Stimulated activated CD8-positive, alpha-beta memory T cell treated with anti-CD3 and anti-CD28 coated beads, Interleukin-4, amount 100 ng/mL, for 1 hour (primary cell): ENCODE measurements at places on chromosomes 6 and 20.

DNA sequence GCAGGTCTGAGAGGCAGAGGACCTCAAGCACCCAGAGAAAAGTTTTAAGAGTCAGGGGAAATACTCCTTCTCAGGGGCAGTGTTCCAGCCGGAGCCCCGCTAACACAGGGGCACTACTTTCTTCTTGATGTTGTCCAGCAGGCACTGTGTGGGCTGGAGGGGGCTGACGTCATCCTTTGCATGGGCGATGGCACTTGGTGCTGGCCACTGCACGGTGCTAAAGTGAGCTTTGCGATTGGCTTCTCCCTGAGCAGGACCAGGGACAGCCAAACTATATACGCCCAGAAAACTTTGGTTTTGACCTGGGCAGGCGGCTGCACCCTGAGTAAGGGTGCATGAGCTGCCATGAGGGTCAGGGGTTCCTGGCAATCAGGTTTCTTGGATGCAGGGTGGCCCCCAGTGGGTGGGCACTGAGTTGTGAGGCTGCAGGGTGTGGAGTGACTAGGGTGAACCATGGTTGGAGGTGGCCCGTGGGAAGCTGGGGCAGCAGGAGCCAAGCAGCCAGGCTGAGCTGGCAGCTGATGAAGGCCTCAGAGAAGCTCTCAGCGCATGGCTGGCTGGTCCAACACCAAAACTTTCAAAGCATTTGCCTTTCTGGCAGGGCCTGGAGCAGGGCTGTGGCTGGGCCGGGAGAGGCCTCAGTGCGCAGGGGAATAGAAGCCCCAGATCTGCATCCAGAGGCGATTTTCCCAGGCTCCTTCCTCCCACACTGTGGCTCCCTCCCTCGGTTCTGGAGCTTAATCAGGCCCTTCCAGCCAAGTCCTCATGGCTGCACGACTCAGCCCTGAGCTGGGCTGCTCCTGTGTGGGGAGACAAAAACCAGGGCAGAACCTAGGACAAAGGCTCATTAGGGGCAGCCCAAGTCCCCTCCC, 18.3 kb downstream of the MRPS18A start:
- no peak for DNase-seq

GRCh38 chr6:147397306-147397705, 111.2 kb upstream of the SAMD5 start:
- DNase-seq, result no peak

DNA sequence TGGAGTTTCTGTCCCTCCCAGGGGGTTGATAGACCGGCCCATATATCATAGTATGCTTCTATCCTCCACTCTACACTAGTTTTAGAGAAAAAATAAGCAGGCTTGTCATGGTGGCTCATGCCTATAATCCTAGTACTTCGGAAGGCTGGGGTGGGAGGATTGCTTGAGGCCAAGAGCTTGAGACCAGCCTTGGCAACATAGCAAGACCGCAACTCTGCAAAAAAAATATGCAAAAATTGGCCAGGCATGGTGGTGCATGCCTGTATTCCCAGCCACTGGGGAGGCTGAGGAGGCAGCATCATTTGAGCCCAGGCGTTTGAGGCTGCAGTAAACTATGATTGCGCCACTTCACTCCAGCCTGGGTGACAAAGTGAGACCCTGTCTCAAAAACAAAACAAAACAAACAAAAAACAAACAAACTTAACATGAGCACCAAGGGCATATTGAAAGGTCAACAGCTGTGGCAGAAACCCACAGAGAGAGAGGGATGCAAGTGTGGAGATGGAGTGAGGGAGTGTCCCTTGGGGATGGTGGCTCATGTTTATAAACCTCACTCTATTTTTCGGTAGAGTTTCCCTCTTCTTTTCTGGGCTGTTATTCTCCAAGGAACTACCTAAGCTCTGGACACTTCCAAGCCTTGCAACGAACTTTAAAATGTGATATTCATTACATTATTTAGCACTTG, 24.1 kb downstream of the SLC24A3 start:
- no peak for DNase-seq

GRCh38 chr6:21634582-21634981, 41.0 kb downstream of the SOX4 start:
- DNase-seq, result no peak

GRCh38 chr6:27126046-27126814, 121.3 kb upstream of the PRSS16 start:
- no peak for DNase-seq

DNA sequence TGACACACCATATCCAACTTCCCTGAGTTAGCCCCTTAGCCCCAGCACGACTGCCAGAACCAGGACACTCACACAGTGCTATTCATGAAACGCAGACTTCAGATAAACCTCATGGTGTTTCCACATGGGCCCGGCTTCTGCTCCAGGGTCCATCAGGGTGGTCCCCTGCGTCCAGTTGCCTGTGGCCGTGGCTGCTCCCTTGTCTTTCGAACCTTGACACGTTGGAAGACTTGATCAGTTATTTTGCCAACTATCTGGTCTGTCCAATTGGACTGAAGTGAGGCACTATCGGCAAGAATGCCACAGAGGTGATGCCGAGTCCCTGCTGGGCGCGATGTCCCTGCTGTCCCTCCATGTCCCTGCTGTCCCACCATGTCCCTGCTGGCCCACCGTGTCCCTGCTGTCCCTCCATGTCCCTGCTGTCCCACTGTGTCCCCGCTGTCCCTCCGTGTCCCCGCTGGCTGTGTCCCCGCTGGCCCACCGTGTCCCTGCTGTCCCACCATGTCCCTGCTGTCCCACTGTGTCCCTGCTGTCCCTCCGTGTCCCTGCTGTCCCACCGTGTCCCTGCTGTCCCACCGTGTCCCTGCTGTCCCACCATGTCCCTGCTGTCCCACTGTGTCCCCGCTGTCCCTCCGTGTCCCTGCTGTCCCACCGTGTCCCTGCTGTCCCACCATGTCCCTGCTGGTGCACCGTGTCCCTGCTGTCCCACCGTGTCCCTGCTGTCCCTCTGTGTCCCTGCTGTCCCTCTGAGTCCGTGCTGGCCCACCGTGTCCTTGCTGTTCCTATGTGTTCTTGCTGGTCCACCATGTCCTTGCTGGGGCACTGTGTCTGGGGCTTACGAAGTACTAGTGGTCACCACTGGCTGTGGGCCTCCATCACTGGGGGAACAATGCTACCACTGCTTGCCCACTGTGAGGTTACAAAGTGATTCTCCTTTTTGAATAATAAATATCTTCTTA, 251.4 kb downstream of the DLL1 start:
- DNase-seq, result no peak

GRCh38 chr6:113031591-113032238, 684.6 kb downstream of the RFPL4B start:
- DNase-seq, result no peak

DNA sequence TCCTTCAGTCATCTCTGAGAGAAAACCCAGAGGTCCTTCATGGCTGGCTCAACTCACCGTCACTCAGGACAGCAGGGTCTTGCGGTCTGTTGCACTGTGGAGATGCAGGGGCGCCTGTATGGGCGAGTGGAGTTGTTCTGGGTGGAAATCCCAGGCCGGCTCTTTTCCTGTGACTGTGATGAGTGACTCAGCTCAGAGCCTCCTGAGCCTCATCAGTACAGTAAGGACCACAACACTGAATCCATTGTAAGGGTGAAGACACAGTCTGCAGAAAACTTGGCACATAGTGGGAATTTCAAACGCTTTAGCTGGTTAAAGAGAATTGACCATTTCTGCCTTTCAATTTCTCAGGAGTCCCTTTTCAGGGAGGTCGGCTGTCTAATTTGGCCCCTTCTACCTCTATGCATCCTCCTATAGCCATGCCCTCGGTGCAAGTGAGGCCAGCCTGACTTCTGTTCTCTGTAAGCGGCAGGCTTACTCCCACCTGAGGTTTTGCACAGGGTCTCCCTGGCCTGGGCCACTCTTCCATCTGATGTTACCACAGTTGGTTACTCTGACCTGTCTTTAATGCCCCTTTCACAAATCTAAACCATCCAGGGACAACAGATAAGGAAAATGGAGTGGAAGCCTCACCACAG, 35.5 kb upstream of the TBXT start:
- DNase-seq, result no peak

GRCh38 chr6:73308712-73309534, 45.2 kb downstream of the DPPA5 start:
- no peak for DNase-seq

GRCh38 chr6:484086-484745, 92.7 kb downstream of the IRF4 start:
- DNase-seq, result no peak

DNA sequence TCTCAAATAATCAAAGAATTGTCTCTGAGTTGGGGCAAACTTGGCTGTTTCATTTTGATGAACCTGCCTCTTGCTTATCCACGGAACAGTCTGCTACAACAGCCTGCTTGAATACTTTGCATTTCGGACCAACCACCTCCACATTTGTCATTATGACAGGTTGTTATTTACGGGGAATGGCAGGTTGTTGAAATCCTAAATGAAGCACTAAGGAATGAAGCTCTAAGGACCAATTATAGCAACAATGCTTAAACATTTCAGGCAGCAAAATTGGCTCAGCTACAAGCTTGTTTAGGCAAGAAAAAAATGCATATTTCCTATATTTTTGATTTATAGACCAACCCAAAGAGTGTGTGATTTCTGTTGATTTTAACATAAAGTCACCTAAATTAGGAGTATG, 84.5 kb downstream of the MAP3K7 start:
- DNase-seq, result no peak

GRCh38 chr6:76684875-76685274, 612.4 kb upstream of the IMPG1 start:
- no peak for DNase-seq

DNA sequence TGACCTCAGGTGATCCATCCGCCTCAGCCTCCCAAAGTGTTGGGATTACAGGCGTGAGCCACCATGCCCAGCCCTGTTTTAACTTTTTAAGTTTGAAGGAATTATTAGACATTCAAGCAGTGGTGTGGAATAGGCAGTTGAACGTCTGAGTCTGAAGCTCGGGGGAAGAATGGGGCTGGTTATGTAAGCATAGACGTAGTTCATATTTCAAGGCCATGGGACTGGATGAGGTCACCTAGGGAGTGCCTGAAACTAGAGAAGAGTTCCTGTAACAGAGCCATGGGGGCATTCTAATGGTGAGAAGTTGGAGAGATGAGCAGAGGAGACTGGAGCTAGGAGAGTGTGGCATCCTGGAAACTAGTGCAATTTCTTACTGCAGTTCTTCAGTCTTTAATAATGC, 6.4 kb downstream of the CDKAL1 start:
- no peak for DNase-seq

GRCh38 chr6:67606906-67607828, 1027.9 kb upstream of the ADGRB3 start:
- no peak for DNase-seq

DNA sequence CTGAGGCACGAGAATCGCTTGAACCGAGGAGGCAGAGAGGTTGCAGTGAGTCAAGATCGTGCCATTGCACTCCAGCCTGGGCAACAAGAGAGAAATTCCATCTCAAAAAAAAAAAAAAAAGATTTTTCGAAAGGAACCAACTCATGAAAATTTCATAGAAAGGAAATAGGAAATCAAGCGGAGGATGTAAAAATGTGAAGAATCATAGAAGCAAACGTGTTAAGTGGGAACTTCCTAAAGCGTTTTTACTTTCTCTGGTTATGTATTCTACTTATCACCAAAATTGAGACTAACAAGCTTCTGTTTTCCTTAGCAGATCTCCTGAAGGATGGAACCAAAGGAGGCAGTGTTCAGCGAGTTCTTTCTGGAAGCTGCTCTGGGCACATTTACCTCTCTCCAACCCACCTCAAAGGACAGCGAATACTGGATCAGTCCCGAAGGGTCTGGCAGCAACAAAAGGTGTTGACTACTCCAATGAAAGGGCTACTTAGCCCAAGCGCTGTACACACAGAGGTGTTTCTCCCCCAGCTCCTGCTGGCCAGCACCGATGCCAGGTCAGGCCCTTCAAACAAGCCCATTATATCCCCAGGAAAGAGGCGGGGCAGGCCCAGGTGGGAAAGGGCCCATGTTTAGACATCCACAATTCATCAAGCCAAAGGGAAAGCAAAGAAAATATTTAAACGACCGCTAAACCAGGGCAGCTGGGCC, 327.5 kb upstream of the JARID2 start:
- DNase-seq, result no peak

GRCh38 chr6:126633373-126633772, 293.5 kb downstream of the CENPW start:
- no peak for DNase-seq

DNA sequence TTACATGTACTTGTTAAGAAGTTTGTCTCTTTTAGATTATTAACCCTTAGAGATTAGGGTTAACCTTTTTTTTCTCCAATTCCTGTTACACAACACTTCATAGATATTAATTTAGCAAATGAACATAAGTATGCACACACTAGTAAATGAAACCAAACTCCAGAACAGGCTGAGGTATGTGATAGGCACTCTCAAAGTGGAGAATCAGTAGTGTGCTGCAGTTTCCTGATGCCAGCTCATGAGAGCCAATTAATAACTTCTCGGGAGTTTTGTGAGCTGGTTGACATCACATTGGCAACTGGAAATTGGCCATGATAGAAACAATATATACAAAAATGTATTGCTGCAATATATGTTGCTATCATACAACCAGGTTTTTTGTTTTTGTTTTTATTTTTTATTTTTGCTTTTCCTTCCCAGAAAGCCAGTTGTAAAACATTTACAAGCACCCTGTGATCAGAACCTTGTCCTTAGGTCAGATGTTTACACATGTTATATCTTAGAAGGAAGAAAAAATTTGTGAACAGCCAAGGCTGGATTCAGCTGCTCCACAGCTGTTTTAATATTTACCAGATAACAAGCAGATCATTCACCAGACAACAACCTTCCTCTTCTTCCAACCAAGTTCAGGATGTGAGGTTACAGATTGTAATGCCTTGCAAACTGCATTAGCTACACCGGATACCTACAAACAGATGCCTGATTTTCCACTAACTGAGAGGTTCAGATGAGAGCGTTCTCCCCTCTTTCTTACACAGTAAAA, 42.4 kb upstream of the ECHDC1 start:
- no peak for DNase-seq

GRCh38 chr20:62232770-62233645, 5.3 kb upstream of the OSBPL2 start:
- no peak for DNase-seq

GRCh38 chr20:35155936-35156335, 8.8 kb upstream of the EDEM2 start:
- DNase-seq, result no peak

DNA sequence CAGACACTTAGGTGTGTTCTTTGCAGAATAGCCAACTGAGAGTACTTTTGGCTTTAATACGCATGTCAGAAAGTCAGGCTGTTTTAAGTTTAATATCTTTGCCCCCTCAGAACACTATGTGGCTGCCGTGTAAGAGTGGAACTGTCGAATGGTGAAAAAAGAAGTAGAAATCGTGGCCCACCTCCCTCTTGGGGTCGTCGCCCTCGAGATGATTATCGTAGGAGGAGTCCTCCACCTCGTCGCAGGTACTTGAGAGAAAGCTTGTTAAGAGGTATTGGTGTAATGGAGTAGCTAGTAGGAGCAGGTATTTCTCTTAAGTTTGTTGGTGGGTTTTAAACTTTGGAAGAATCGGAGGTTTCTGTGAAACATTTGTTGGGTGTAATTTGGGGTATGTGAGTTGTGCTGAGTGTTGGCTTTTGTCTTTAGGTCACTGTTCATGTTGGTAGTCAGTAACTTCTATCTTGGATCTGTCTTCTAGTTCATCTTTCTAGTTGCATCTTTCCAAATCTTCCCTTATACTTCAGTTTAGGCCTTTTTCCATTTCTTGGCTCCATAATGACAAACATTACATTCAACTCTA, 4.7 kb downstream of the SRSF3 start:
- DNase-seq, result no peak
